Stimulated activated CD8-positive, alpha-beta memory T cell treated with anti-CD3 and anti-CD28 coated beads, Interleukin-7, amount 100 ng/mL, for 24 hours (primary cell): ENCODE measurements at places on chromosomes 4 and X.

DNA sequence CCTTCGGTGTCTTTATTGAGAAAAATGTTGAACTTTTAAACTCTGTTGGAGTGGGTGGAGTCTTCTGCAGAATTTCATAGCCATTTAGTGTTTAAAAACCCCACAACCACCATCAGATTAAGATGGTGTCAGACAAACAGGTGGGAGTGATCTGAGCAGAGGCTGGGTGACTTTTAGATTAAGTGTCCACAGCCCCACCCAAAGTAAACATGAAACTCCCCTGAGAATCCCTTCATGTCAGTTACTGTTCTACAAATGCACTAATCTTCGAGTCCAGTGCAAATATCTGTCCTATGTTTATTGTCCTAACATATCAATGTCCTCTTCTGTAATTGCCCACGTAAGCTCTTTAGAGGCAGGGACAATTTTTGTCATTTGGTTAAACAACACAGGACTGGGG is 175.6 kb upstream of the RBPJ start:
- no peak for DNase-seq

- DNase-seq = no peak
These were observed 460.6 kb downstream of the IDS start for GRCh38 chrX:149044471-149044870.

- DNase-seq = no peak
These were observed 103.2 kb downstream of the KLHL8 start for GRCh38 chr4:87117051-87117731.

- no peak for DNase-seq
These were observed 485.5 kb downstream of the TRAM1L1 start for GRCh38 chr4:116599859-116600258.

- no peak for DNase-seq
These were observed 186.0 kb upstream of the FAM241A start for GRCh38 chr4:111959222-111959621.

DNA sequence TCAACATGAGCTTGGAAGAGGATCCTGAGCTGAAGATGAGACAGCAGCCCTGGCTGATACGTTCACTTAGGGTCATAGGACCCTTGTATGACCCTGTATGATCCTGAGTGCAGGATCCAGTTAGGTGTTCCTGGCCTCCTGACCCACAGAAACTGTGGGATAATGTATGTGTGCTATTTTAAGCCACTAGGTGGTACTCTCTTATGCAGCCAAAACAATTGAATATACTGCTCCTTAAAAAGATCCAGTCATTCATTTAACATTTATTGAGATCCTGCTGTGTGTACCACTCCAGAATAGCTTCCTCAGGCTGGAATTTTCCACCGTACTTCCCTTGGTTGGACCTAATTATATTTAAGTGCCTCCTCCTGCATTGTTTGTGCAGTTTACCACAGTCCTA is 167.1 kb downstream of the AMELX start:
- no peak for DNase-seq

DNA sequence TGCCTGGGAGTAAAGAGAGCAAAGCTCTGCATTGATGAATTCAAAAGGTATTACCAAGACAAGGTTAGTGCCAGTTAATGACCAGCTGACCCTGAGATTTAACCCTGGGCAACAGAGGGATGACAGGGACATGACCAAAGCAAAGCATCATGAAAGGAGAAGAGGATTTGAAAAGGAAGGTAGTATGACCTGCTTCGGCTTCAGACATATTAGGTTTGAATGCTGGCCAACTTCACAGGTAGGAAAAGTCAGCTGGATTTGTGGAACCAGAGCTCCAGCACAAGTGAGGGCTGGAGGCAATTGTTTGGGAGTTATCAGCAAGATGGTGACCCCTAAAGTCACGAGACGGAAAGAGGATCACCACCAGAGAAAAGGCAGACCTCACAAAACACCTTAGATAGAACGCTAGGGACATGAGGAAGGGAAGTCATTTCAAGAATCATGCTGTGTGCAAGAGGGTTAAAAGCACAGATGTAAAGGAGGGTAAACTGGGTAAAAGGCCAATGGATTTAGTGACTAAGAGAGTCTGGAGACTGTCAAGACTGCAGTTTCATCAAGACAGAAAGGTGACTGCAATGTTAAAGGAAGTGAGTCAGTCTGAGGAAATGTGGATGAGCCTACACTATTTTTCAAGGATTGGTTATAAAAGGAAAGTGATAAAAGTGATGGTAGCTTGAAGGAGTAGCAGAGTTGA is 45.6 kb downstream of the SH3RF1 start:
- DNase-seq = no peak

DNA sequence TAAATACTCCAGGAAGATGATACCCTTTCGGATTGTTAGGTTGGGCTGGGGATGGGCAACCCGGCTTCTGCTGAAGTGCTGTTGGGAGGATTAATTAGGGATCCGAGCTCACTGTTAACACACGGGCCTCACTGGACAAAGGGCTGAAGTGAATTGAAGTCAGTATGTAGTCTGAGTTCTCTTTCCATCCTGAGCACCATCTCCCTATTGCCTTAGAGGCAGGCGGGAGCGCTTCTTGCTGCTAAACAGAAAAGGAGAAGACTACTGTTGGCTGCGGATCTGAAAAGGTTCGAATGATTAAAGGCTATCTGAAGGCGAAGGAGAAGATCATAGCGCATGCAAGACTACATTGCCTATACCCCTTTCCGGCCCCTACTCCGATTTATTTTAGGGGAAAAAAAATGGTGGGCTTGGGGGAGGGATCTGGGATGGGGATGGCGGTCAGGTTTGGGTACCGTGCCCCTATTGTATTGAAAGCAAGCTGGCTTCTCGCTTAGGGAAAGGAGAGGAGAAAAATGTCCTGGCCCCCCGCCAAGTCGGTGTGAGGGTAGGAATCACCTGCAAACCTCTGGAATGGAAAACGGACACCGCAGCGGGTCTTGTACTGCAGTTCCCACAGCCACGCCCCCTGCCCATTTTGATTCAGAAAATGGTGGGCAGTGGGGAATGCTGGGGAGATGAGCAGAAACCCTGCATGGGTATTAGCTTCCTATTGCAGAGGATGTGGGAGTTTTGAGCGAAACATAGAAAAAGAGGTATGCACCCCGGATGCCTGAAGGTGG is 22.3 kb downstream of the MORF4L2 start:
- no peak for DNase-seq

GRCh38 chr4:24800325-24800895 is 5.0 kb downstream of the SOD3 start:
- DNase-seq = no peak

- DNase-seq = no peak
These were observed 167.2 kb downstream of the WDFY3 start for GRCh38 chr4:84799318-84799717.

GRCh38 chr4:137674066-137674465 is 141.8 kb upstream of the PCDH18 start:
- no peak for DNase-seq
